ENCODE measurements at places on chromosomes 6 and 20.
A peak's percentile ranks its signal among the peaks of the same experiment; 100 is the strongest.

GRCh38 chr6:16285467-16286150, 47.2 kb downstream of the GMPR start:
- DNase-seq: no peak

- DNase-seq: peak; percentile 68
Observed at GRCh38 chr6:148144917-148145521, 197.6 kb upstream of the SASH1 start.

- no peak for DNase-seq
Observed at GRCh38 chr6:158244373-158244772, 67.9 kb upstream of the TULP4 start.

GRCh38 chr6:125519367-125519766, 217.6 kb upstream of the HDDC2 start:
- DNase-seq: no peak

DNA sequence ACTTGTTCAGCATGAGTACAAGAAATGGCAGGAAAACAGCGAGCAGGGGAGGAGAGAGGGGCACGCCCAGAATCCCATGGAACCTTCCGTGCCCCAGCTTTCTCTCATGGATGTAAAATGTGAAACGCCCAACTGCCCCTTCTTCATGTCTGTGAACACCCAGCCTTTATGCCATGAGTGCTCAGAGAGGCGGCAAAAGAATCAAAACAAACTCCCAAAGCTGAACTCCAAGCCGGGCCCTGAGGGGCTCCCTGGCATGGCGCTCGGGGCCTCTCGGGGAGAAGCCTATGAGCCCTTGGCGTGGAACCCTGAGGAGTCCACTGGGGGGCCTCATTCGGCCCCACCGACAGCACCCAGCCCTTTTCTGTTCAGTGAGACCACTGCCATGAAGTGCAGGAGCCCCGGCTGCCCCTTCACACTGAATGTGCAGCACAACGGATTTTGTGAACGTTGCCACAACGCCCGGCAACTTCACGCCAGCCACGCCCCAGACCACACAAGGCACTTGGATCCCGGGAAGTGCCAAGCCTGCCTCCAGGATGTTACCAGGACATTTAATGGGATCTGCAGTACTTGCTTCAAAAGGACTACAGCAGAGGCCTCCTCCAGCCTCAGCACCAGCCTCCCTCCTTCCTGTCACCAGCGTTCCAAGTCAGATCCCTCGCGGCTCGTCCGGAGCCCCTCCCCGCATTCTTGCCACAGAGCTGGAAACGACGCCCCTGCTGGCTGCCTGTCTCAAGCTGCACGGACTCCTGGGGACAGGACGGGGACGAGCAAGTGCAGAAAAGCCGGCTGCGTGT, 11.6 kb downstream of the TNFAIP3 start:
- no peak for DNase-seq

GRCh38 chr20:18543932-18544331, 23.3 kb upstream of the SMIM26 start:
- no peak for DNase-seq

- DNase-seq: no peak
Observed at GRCh38 chr6:6697620-6698019, 109.1 kb downstream of the LY86 start.
